ENCODE measurements at places on chromosomes 3 and 15.

- no peak for DNase-seq
Measured at GRCh38 chr3:134388292-134388691, 14.0 kb upstream of the AMOTL2 start.

GRCh38 chr15:50192926-50193620 lies 11.1 kb downstream of the SLC27A2 start:
- no peak for DNase-seq

DNA sequence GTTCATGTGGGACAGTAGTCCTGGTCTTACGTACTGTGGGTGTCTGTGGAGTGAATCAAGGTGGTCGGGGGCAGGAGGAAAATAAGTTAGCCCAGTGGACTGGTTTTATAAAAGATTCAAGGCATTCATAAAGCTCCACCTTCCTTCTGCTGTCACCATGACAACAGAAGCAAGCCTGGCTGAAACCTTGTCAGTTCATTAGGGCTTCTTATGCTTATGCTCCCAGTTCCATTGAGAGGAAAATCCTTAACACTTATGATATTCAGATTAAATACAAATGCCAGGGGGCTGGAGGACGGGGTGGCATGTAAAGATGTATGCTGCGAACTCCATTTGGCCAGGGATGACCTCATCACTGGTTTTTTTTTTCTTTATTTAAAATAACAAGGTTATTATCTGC lies 283.1 kb upstream of the ATP10A start:
- no peak for DNase-seq

DNA sequence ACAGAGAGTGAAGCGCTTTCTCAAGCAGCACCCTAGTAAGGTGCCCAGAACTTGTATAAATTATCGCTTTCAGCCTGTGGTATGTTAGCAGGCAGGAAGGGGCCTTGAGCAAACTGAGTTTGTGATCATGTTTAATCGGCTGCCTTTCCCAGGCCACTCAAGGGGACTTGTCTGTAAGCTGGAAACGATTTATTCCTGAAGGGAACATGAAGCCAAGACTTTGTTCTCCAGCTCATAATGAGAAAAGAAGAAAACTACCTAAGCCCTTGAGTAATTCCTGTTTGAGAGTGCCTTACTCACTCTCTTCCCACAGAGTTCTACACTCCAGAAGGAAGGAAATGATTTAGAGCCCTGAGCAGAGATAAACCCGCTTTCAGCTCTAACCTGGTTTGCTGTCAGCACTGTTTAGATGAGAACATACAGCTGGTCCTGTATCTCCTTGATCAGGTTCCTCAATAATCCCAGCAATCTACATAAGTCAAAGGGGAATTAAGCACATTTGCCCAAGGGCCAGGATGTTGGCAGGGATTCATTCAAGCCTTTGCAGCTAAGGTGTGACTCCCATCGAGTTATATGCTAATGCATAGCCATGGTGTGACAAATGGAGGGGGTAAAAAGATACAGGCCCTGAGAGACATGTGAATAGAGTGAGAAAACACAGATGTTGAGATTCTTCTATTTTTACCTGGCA lies 187.7 kb upstream of the SLC24A5 start:
- DNase-seq: no peak

DNA sequence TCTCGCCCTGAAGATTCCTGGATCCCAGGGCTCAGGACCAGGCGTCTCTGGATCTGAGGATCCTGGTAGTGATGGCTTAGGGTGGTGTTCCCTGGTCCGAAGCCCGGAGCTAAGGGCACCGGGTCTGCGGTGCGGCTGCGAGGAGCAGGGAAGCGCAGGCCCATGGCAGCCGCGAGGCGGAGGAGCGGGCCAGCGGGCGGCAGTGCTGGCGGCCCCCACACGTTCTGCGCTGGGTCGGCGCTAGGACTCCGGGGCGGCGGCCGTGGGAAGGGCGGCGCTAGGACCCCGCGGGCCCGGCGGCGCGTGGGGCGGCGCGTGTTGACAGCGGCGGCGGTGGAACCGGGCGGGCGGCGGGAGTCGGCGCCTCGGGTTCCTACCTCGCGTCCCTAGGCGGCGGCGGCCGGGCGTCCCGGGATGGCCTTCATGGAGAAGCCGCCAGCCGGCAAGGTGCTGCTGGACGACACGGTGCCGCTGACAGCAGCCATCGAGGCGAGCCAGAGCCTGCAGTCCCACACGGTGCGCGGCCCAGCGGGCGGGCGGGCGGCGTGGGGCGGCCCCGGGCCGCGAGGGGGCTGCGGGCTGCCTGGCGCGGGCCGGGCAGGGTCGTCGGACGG lies at the start of gene PXK:
Gene PXK, plus strand, starts transcription at position 318 of the 614 bp plus-strand sequence. Its CDS starts 97 bp downstream, at position 415.
- peak; percentile 93 for DNase-seq

- DNase-seq: no peak
Measured at GRCh38 chr3:77362936-77363335, 323.0 kb downstream of the ROBO2 start.

GRCh38 chr3:138620431-138620830 lies 11.9 kb downstream of the FAIM start:
- DNase-seq: no peak

DNA sequence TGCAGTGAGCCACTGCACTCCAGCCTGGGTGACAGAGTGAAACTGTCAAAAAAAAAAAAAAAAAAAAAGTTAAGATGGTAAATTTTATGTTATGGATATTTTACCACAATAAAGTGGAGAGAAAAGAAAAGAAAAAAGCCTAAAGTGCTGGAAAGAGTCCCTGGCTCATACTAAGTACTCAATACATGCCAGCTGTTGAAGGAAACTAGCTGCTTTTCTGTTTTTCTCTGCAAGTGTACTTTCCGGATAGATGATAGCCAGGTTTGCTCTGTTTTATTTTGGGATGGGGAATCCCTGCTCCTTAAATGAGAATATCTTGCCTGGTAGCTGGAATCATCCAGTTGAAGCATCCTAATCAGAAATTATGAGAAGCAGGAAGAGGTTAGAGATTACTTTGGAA lies 10.9 kb downstream of the EID1 start:
- DNase-seq: no peak

DNA sequence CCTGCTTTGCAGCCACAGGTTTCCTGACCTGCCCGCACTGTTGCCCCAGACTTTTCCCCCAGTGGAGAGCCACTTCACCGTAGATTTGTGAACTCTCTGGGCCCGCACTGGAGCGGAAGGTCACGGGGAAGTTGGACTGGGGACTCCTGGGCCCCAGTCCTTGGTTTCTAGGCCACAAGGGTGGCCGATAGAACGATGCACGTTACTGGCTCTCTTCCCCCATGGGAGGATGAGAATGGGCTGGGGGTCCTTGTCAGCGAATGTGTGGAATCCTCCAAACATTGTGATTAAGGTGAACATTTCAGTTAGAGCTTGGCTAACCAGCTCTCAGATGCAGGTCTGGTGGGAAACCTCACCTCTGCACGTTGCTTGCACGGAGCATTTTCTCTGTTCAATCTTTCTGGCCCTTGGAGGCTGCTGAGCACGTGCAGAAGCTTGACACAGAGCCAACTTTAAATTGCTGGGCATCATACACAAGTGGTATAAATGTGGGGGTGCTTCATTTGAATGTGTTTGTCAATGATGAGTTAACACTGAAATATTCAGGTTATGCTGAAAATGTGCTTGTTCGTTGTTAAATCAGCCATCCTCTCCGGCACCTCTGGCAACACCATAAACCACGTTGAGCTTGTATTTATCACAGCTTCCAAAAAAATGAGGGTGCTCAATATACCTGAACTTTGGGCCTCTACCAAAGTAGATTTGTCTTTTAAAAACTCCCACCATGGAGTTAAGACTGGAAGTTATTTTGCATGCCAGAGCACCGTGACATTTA lies 976 bp downstream of the DIS3L start:
- DNase-seq: no peak

- DNase-seq: no peak
Measured at GRCh38 chr15:90402223-90402622, 14.2 kb downstream of the IQGAP1 start.

GRCh38 chr3:154886437-154886836 lies 193.7 kb upstream of the MME start:
- no peak for DNase-seq

DNA sequence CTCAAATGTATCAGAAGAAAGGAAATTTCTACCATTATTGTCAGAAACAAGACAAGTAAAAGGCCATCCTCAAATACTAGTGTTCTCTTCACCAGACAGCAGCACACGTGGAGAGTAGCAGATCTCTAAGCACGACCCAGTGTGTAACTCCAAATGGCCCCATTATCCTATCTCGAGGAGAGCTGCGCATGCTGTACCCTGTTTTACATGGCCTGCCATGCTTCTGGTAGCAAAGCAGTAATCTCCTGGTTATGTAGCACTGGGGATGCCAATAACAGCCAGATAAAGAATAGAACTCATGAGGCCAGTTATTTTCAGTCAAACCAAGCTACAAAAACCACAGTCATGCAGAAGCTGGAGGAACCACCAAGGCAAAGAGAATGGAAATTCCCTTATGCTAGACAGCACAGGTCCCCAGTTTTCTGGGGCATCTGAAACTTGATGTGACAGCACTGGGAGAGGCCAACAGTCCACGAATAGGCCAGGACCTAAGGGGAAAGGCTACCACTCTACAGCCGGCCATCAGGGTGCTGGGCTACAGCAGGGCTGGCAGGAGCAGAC lies 73.0 kb downstream of the LIPC start:
- DNase-seq: no peak

- DNase-seq: no peak
Measured at GRCh38 chr15:69557020-69557706, 104.5 kb downstream of the RPLP1 start.

DNA sequence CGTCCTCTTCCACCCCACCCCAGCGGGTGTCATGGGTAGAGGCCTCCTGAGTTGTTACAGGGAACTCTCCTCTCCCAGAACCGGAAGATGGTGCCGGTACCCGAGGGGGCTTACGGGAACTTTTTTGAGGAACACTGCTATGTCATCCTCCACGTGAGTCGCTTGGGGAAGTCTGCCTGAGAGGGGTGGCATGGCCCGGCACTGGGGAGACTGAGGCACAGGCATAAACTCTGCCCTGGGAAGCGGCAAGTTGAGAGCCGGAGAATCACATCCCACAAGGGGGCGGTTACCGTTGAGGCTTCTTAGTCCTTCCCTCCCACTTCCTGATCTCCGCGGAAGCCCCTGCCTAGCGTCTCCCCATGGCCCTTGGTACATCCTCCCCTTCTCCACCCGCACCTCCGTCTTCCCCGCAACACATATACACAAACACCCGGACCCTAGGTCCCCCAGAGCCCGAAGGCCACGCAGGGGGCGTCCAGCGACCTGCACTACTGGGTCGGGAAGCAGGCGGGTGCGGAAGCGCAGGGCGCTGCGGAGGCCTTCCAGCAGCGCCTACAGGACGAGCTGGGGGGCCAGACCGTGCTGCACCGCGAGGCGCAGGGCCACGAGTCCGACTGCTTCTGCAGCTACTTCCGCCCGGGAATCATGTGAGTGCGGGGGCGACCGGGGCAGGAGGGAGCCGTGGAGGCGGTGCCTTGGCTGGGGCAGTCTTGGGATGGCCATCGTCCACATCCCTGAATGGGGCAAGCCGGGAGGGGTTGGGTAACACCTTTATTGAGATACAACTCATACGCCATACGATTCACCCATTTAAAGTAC lies 3.4 kb downstream of the VILL start:
- peak; percentile 89 for DNase-seq

GRCh38 chr15:25763954-25764353 lies 99.2 kb downstream of the ATP10A start:
- no peak for DNase-seq

DNA sequence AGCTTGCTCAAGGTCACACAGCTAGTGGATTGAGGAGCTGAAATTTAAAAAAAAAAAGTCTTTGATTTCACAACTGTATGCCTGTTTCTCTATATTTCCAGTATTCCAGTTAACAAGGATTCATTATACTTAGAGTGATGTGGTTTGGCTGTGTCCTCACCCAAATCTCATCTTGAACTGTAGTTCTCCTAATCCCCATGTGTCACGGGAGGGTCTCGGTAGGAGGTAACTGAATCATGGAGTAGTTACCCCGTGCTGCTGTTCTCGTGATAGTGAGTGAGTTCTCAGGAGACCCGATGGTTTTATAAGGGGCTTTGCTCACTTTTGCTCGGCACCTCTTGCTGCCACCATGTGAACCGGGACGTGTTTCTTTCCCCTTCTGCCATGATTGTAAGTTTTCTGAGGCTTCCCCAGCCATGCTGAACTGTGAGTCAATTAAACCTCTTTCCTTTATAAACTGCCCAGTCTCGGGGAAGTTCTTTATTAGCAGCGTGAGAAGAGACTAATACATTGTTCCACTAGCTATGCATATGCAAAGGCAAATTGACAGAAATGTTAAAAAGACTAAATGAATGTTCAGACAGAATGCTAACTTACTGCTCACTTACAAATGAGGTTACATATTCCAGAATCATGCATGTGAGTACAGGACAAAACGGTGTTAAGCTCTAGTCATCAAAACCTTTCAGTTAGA lies 1101.9 kb downstream of the ROBO1 start:
- no peak for DNase-seq

- no peak for DNase-seq
Measured at GRCh38 chr3:42066516-42067181, 24.5 kb upstream of the TRAK1 start.

- DNase-seq: no peak
Measured at GRCh38 chr3:69271098-69271497, 114.8 kb downstream of the FRMD4B start.

DNA sequence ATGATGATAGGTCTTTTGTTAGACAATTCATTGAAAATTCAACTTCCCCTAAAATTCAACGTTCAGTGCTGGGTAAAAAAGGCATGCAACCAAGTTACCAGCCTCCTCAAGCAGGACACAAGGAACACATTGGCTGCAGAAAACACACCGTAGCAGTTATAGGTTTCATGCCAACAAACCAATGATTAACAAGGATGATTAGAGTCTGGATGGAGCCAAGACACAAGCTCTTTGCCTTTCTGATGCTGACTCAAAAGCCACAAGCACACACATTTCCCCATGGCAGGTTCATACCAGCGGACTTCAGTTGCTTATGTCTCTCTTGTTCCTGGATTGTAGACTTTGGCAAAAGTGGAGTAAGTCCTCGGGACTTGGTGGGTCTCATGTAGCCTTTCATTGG lies 105.8 kb downstream of the DHX30 start:
- DNase-seq: no peak

GRCh38 chr3:57017459-57017845 lies 43.0 kb upstream of the SPATA12 start:
- DNase-seq: no peak

- no peak for DNase-seq
Measured at GRCh38 chr3:197178998-197179397, 119.4 kb downstream of the DLG1 start.
